Upper lobe of left lung (tissue), 6 donors: ENCODE measurements at places on chromosomes 4 and X. TPM values are rescaled to one million over a fixed set of nuclear protein-coding genes. Genes with fewer than 3 reads are reported as not detected.
A peak's percentile ranks its signal among the peaks of the same experiment; 100 is the strongest.

The TMEM165 gene
- 216 TPM for total RNA-seq

The DUX4 gene
- not detected for total RNA-seq

The FATE1 gene
- not detected for total RNA-seq

The SLC38A5 gene
- total RNA-seq: 18.1 TPM

The GASK1B gene
- 35.8 TPM for total RNA-seq

The FAM47E gene
- 5.8 TPM for total RNA-seq

The BRS3 gene
- total RNA-seq: not detected

- no peak overlapping the region for H3K27ac ChIP-seq
- no peak for DNase-seq
- H3K4me1 ChIP-seq: no peaks in the 10 kb centered on the region
- no peaks in the 10 kb centered on the region for H3K27me3 ChIP-seq
- no peaks in the 10 kb centered on the region for H3K36me3 ChIP-seq
Measured at GRCh38 chr4:98222306-98222705, 38.9 kb upstream of the RAP1GDS1 start.

DNA sequence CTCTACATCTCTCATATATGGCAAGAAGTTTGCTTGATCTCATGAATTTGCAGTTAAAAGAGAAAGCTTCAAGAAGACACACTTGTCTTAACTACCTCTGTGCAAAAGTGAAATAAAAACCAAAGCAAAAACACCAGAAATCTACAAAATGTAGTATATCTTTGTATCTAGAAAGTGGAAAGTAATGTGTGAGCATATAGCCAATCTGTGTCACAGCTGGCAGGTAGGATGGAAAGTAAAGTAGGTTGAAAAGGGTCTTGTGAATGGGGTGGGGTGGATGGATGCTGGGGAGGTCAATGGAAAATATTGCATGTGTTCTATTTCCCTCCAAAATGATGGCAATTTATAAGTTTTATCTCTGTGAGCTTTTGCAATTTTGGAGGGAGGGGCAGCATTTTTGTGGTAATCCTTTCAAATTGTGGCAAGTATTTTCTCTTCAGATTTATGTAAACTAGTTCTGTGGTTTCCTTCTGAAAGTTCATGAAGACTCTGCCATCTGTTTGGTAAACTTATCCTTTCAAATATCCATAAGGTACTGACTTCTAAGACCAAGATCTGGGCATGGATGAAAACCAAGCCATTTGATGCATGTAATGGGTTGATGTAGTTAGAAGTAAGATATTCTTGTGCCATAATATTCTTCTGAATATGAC, 215.9 kb upstream of the GIMD1 start:
- no peaks in the 10 kb centered on the region for H3K27me3 ChIP-seq
- H3K4me3 ChIP-seq: no peak overlapping the region
- no peak overlapping the region for H3K27ac ChIP-seq
- no peaks in the 10 kb centered on the region for H3K36me3 ChIP-seq
- no peak for DNase-seq
- H3K4me1 ChIP-seq: no peaks in the 10 kb centered on the region

- no peak overlapping the region for H3K4me3 ChIP-seq
- H3K36me3 ChIP-seq: peaks cover 21% of the 10 kb centered on the region
- H3K27ac ChIP-seq: no peak overlapping the region
- peaks cover 13% of the 10 kb centered on the region for H3K4me1 ChIP-seq
- DNase-seq: no peak
- no peaks in the 10 kb centered on the region for H3K27me3 ChIP-seq
Measured at GRCh38 chr4:1360423-1361283, 13.6 kb downstream of the UVSSA start.

- no peak overlapping the region for H3K27ac ChIP-seq
- H3K36me3 ChIP-seq: no peaks in the 10 kb centered on the region
- no peaks in the 10 kb centered on the region for H3K4me1 ChIP-seq
Measured at GRCh38 chrX:21960569-21961541, 20.3 kb downstream of the SMS start.

GRCh38 chrX:151852294-151852693, 60.4 kb upstream of the MAGEA4 start:
- no peaks in the 10 kb centered on the region for H3K4me1 ChIP-seq
- H3K27me3 ChIP-seq: no peaks in the 10 kb centered on the region
- no peak overlapping the region for H3K27ac ChIP-seq
- no peak for DNase-seq
- no peaks in the 10 kb centered on the region for H3K36me3 ChIP-seq
- H3K4me3 ChIP-seq: no peak overlapping the region

DNA sequence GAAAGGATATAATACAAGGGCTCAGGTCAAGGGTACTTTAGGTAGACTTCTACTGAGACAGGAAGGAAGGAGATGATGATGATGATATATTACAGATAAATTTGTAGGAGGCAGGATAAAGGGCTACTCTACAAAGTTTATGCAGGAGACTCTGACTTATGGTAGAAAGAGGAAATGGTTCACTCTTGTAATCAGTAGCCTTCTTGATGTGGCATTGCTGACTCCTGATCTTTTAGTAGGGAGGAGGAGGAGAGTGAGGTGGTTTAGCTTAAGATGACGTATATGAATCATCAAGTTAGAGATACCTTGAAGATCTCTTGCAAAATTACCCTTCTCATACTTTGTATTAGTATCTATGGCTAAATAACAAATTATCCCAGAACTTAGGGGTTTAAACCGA, 4.7 kb downstream of the BLTP1 start:
- DNase-seq: no peak
- peaks cover 8% of the 10 kb centered on the region for H3K36me3 ChIP-seq
- H3K4me3 ChIP-seq: no peak overlapping the region
- no peaks in the 10 kb centered on the region for H3K27me3 ChIP-seq

- H3K4me1 ChIP-seq: no peaks in the 10 kb centered on the region
- no peak overlapping the region for H3K4me3 ChIP-seq
- H3K27me3 ChIP-seq: no peaks in the 10 kb centered on the region
- no peak for DNase-seq
- no peaks in the 10 kb centered on the region for H3K36me3 ChIP-seq
Measured at GRCh38 chr4:165476214-165477098, 97.6 kb downstream of the CPE start.

DNA sequence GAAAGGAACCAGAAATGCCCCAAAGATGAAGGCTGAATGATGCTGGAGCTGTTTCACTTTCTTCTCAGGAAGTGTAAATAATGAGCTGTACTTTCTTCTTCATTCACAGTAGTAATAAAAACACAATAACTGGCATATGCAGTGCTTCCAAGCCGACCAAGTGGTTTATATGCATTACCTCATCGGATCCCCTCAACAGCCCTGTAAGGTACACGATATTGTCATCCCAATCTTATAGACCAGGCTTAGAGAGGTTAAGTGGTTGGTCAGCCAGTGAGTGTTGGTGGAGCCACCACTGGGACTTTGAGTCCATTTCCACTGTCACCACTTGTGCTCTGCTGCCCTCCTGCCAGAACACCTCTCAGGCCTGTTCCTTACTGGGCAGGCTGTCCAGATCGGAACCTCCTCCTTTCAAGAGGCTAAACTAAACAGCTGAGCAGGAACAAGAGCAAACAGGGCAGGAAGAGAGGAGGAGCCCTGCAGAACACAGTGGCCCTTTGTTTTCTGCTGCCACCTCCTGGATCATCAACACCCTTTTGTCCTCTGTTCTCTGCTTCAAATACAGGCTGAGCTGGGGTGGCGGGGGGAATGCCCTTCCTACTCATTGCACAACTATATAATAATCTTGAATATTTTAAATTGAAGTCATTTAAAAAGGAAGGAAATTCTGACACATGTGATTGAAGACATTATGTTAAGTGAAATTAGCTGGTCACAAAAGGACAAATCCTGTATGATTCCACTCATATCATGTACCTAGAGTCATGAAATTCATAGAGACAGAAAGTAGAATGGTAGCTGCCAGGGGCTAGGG, 112.5 kb upstream of the ATP6AP2 start:
- H3K27me3 ChIP-seq: no peaks in the 10 kb centered on the region
- no peak overlapping the region for H3K4me3 ChIP-seq
- no peak overlapping the region for H3K27ac ChIP-seq
- H3K36me3 ChIP-seq: no peaks in the 10 kb centered on the region

GRCh38 chrX:21373637-21374162, 518 bp upstream of the CNKSR2 start:
- H3K36me3 ChIP-seq: no peaks in the 10 kb centered on the region
- peak overlapping the region; percentile 52 for H3K4me3 ChIP-seq
- peak overlapping the region; percentile 70 for H3K27ac ChIP-seq
- no peak for DNase-seq
- no peaks in the 10 kb centered on the region for H3K4me1 ChIP-seq
- no peaks in the 10 kb centered on the region for H3K27me3 ChIP-seq

DNA sequence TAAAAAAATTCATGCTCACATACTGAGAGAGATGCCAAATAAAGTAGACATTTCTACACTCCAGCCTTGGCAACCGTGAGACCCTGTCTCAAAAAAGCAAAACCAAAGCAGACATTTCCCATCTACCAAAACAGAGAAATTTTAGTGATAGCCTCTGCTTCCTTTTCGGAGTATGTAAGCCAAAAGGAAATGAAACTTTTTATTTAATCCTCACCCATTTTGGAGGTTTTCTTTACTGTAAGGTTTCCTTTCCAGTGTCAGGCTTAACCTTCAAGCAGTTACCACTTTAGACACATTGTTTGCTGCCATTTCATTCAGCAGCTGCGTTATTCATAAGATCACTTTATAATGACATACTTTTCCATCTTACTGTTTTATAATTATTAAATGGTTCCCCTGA, 15.9 kb downstream of the ADD1 start:
- H3K4me1 ChIP-seq: peaks cover 91% of the 10 kb centered on the region
- no peak overlapping the region for H3K4me3 ChIP-seq
- peak overlapping the region; percentile 75 for H3K27ac ChIP-seq
- no peaks in the 10 kb centered on the region for H3K27me3 ChIP-seq
- peaks cover 6% of the 10 kb centered on the region for H3K36me3 ChIP-seq

- H3K4me1 ChIP-seq: no peaks in the 10 kb centered on the region
- DNase-seq: no peak
Measured at GRCh38 chrX:18877469-18877868, 106.4 kb downstream of the PHKA2 start.

GRCh38 chr4:55592014-55592413, at the start of gene PDCL2:
Gene PDCL2 (minus strand): TSS chr4:55592245. CDS start chr4:55592109, 136 bp downstream.
- H3K4me1 ChIP-seq: no peaks in the 10 kb centered on the region
- H3K4me3 ChIP-seq: no peak within 1 kb of the TSS
- H3K27ac ChIP-seq: no peak within 1 kb of the TSS
- no peaks in the 10 kb centered on the region for H3K36me3 ChIP-seq
- DNase-seq: peak; percentile 76

DNA sequence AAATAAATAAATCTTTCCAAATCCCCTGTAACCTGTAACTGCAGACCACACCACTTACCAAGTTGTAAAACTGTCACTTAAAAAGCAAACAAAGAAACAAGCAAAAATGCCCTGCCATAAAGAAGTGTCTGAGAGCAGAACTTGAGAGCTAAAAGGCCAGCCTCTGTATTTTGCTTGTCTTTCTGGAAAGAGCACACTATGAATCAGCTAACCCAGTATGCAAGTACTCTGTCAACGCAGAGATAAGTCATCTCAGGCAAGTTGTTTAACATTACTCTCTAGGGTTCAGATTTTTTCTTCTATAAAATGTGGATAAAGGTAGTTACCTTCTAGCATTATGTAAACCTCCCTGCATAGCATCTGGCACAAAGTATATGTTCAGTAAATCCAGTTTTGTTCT, 134.8 kb downstream of the HS3ST1 start:
- H3K36me3 ChIP-seq: no peaks in the 10 kb centered on the region
- H3K27me3 ChIP-seq: no peaks in the 10 kb centered on the region
- H3K27ac ChIP-seq: no peak overlapping the region
- H3K4me1 ChIP-seq: no peaks in the 10 kb centered on the region

DNA sequence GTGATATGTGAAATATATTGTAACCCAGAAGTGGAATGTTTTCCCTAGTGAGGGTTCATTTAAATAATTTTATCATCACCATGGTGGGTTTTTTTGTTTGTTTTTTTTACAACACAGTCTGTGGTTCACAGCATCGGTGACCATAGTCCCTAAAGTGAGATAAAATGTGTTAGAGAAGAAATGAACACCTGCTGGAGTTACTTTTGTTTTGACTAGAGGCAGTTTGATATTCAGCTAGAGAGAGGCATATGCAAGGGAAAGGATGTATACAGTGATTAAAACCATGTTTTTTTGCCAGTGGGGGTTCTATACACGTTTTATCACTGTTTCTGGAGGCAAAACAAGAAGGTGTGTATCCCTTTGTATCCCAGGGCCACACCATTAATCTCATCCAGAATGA, 541.5 kb downstream of the PCDH7 start:
- no peaks in the 10 kb centered on the region for H3K4me1 ChIP-seq
- H3K4me3 ChIP-seq: no peak overlapping the region
- H3K27ac ChIP-seq: no peak overlapping the region
- no peaks in the 10 kb centered on the region for H3K36me3 ChIP-seq
- H3K27me3 ChIP-seq: no peaks in the 10 kb centered on the region

DNA sequence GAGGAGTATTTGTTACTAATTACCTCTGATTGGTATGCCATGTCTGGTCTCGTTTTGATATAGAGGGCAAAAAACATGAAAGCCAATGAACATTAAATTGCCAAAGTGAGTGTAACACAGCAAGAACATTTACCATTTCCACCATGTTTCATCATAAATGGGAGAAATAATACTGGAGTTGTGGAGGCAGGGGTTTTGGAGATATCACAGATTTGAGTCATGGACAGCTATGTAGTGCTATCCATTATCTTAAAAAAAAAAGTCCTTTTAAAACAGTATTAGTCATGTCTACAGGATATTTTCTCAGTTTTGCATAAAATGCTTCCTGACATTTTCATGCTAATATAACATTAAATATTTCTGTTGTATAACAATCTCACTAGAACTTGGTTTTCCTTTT, 301.2 kb downstream of the IL1RAPL1 start:
- H3K4me1 ChIP-seq: no peaks in the 10 kb centered on the region
- no peak overlapping the region for H3K4me3 ChIP-seq

DNA sequence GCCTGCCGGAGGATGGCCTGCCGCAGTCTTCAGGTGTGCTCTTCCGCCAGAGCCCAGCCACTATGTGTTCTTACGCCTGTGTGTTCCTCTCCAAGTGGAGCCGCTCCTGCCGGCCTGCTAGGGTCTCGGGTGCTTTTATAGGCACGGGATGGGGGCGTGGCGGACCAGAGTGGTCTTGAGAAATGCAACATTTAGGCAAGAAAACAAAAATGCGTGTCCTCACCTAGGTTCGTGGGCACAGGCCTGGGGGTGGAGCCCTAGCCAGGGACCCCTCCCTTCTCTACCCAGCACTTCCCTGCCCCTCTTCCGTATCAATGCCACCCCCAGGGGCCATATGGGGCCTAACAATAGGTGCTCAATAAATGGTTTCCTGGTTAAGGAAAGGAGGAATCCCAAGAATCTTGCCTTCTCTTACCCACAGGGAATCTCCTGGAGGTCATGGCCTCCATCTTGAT, 34.4 kb upstream of the LRBA start:
- H3K27me3 ChIP-seq: no peaks in the 10 kb centered on the region
- DNase-seq: peak; percentile 46
- H3K4me1 ChIP-seq: no peaks in the 10 kb centered on the region
